Cardiac atrium fibroblast (primary cell): ENCODE measurements at places on chromosomes 2 and 18. TPM values are rescaled to one million over a fixed set of nuclear protein-coding genes. Genes with fewer than 3 reads are reported as not detected.

Gene PRKAG3
- not detected in 2 replicates for total RNA-seq

Gene MYO5B
- not detected in 2 replicates for total RNA-seq

Gene SLC19A3
- total RNA-seq: 2.2 and 2.6 TPM in 2 replicates

Gene TGFA
- total RNA-seq: not detected in 2 replicates

Gene GCG
- not detected in 2 replicates for total RNA-seq

Gene CFAP210
- total RNA-seq: not detected in 2 replicates

Gene CRACDL
- 0.32 TPM in 1 of 2 replicates, not detected in the other for total RNA-seq

Gene SEPTIN2
- 364 and 366 TPM in 2 replicates for total RNA-seq
